ENCODE measurements at places on chromosomes 1 and 21.

- no peak for DNase-seq
These were observed 21.4 kb upstream of the LSM10 start for GRCh38 chr1:36419140-36419539.

DNA sequence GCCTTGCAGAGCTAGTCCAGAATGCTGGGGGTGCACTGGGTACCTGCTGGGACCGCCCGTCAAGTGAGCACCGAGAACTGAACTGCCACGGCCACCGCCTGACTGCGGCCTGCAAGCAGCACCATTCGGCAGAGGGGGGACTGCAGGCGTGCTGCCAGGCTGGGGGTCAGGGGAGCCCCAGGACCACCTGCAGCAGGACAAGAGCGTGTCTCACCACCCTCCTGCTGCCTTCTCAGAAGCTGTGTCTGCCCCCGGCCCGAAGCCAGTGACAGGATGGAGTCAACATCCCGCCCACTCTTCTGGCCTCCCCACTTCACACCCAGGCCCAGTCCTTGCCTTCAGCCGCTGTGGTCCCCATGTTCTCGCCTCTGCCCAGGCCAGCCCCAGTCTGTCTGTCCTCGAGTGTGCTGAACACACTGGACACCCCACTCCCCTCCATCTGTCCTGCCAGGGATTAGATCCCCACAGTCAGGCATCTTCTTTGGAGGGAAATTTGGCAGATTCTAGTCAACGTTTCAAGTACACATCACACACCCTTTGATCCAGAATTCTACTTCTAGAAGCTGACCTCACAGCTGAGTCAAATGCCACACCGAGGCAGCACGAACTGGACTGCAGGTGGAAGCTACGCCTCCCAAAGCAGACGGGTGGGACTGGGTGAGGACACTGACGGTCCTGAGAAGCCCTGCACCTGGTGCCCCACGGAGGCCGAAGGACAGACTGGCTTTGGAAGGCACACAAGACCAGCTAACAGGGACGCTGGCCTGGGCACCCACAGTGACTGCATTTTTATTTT lies 26.0 kb downstream of the PTTG1IP start:
- DNase-seq = no peak

DNA sequence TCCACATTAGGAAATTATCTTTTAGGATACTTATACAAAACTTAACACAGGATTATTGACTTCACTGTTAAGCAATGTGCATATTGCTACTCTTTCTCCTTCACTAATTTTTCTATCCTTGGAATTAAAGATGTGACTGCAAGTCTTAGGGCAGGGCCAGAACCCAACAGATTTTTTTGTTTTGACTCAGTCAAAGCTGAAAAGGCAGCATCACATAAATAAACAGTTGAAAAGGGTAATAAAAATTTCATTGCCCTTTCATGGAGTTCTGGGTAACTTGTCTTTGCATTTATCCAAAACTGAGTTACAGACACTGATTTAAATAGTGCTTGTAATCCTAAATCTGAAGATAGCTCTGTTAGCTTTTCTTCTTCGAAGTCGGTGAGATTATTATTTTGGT lies 1.9 kb upstream of the TMEM35B start:
- no peak for DNase-seq

DNA sequence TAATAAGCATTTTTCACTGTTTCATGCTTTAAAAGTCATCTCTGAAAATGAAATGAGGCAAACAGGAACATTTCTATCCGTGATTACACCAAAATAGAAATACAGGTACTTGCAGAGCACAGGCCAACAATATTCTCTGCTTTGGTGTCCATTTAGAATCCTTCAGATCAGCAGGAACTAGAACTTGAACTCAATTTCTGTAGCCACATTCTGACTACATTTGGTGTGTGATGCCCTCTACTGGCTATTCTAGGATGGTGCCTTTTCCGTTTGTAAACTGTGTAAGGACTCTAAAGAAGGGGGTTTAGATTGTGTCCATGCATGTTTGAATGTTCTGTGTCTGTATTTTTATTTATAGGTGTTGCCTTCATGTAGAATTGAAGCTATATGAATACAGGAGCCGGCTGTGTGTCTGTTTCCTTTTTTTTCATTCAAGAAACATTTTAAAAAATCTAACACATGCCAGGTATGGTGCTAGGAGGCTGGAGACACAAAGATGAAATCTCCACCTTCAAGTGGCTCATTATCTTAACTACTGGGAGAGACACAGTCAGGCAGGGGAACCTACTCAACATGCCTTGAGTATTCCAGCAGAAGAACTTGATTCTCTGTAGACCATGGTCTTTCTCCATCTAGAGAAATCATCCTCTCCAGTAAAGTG lies 7.6 kb upstream of the ZNF326 start:
- peak; percentile 70 for DNase-seq

DNA sequence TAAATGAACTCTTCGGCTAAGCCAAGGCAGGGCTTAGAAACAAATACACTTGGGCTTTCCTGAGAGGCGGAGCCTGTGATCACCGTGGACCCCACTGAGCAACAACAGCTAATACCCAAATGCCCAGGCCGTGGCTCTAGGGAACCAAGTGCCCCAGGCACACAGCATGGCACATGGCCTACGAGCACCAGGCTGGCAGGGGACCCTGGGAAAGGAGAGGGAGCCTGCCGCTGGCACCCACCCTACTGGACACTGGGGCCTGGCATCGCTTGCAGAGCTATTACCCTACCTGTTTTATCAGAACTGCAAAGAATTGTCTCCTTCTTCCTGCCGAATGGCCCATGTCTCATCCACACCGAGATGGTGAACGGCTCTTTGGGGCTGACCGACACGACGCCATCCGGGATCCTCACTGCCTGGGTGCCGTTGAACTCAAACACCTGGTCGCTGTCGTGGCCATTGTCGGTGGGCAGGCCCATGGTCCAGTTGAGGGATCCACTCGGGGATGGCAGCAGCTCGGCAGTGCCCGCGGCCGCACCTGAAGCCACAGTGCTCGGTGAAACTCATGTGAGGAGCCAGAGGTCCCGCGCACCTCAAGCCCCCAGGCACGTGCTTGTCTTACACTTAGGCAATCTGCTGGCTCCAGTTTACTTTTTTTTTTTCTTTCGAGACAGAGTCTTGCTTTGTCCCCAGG lies 79.5 kb downstream of the CLSTN1 start:
- DNase-seq = no peak

Data from MV-4-11 (cell line).